Activated CD8-positive, alpha-beta memory T cell treated with anti-CD3 and anti-CD28 coated beads for 1 hour (primary cell): ENCODE measurements at places on chromosomes 5 and 9.

DNA sequence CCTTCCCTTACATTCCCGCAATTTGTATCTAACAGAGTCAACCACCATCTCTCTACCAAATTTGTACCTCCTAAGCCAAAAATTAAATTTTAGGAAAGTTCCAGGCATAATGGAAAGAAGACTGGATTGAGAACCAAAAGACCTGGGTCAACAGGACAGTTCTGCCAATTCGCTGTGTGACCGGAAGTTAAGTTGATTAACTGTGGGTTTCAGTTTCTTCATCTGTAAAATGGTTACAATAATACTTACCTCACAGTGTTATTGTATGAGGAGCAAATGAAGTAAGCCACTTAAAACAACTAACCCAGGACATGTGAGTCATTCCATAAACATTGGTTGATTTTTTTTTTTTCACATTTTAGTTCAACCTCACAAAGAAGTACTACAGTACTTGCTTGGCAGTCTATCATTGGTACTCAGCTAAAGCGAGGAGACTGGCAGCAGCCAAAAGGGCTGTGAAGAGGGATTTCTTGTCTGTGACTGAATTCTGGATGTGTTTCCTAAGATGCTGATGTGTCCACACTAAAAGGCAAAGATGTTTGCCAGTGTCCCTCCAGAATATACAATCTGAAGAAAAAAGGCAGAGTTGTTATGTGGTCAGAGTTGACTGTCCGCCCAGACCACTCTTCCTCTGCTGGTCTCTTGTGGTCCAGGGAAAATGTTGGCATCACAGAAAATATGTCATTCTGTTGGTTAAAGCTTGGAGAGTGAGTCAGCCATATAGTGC lies 198.6 kb downstream of the TLE1 start:
- DNase-seq: no peak

DNA sequence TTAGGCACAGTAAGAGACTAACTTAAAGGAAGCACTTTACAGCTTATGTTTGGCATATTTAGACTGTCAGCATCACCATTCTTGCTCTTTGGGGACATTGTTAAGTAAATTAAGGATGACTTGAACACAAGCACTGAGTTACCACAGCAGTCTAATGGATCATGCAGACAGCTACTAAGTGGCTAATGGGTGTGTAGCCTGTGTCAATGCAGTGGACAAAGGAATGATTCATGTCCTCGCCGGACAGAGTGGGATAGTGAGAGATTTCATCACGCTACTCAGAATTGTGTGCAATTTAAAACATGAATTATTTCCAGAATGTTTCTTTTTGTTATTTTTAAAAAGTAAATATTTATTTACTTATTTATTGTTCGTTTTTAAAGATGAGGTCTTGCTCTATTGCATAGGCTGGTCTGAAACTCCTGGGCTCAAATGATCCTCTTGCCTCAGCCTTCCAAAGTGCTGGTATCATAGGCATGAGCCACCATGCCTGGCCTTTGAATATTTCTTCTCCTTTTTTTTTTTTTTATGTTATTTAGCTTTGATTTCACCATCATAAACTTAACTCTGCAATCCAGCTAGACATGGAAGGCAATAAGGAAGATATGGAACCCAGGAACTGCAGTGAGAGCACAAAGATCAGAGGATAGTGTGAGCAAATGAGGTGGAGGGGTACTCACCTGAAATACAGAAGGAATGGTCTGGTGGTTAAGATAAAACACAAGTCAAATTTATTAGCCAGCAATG lies 53.0 kb upstream of the KLF4 start:
- no peak for DNase-seq

- no peak for DNase-seq
These were observed 83.8 kb upstream of the STC2 start for GRCh38 chr5:173411791-173412555.

DNA sequence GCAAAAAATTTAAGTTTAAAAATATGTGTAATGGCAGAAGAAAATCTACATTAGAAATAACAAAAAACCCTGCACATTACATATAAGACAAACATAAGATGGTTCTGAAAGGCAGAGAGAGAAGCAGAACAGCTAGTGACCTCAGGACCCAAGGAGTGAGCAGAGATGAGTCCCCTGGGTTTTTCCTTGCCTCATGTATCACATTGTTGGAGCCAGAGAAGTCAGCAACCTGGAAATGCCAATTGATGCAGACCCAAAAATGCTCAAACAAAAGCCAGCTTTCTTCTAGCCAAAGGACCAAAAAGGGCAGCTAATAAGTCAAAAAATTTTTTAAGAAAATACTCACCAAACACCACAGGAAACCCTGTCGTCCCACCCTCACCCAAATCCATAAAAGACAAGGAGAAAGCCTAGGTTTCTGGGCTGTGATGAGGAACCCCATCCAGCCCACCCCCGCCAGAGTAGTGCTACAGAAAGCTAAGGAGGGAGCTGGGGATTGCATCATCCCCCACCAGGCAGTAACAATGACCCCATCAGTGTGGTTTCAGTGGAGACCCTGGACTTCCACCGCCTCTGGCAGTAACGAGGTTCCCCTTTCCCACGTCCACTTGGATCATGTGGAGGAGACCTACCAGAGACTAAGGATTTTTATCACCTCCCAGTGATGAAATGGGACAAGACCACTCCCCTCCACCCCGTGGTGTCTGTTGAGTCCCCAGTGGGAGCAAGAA lies 17.6 kb downstream of the DENND1A start:
- DNase-seq: no peak

DNA sequence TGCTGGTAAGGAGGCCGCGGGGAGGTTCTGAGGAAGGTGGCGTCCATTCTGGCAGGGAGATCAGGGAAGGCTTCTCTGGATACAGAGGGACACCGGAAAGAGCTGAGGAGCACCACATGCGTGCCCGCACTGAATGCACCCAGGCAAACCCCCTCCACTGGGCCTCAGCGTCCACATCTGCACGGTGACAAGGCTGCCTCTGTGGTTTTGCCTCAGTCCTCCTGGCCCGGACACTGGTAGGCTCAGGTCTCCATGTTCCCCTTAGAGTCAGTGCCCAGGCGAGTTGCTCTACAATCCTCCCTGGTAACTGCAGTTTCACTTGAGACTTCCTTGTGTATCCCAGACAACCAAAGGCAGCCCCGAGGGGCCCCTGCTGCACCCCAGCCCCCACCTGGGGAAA lies 173.3 kb downstream of the MELK start:
- no peak for DNase-seq

GRCh38 chr5:142263346-142263745 lies 61.5 kb downstream of the SPRY4 start:
- no peak for DNase-seq

DNA sequence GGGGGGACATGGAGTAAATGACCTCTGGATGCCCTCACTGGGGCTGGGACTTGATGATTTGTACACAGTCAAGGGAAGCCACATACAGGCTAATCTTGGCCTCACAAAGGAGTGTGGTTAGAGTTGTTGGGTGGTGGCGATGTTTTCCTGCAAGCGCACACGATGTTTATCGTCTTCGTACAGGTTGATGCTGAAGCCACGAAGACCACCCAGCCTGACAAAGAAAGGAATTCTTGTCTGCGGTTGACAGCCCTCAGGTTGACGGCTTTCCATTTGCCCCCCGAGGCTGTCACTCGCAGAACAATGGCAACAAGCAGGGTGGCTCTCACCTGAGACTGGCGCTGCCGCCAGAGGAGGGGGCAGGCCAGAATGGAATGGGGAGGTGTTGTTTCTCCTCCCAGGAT lies 14.1 kb upstream of the XPA start:
- no peak for DNase-seq

- no peak for DNase-seq
These were observed 356.2 kb upstream of the NUDT12 start for GRCh38 chr5:103918668-103919367.

- DNase-seq: no peak
These were observed 511.3 kb downstream of the TLR4 start for GRCh38 chr9:118215549-118215948.

- no peak for DNase-seq
These were observed 55.3 kb downstream of the TRPC7 start for GRCh38 chr5:136309932-136310598.

- no peak for DNase-seq
These were observed 334.0 kb upstream of the PTPRD start for GRCh38 chr9:10946676-10947410.

GRCh38 chr9:131677444-131678180 lies 62.3 kb downstream of the RAPGEF1 start:
- no peak for DNase-seq

- no peak for DNase-seq
These were observed 100.1 kb downstream of the KCNIP1 start for GRCh38 chr5:170603578-170604565.

DNA sequence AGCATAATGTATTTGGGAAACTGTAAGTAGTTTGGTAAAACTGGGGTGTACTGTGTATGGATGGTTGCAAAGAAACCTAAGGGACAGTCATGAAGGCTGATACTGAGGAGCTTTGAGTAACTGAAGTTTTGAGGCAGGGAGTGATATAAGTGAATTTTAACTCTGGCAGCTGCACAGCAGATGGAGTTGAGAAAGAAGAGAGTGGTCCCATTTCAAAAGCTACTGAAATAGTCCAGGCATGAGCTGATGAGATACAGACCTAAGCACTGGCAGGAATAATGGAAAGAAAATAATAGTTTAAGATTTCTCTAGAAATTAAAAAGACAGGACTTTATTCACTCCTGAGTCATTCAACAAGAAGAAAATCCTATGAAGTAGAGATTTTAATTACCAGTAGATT lies 232.0 kb downstream of the CHSY3 start:
- DNase-seq: no peak

- no peak for DNase-seq
These were observed 1244.1 kb upstream of the ACO1 start for GRCh38 chr9:31140316-31140715.

GRCh38 chr5:83555263-83555662 lies 83.7 kb downstream of the VCAN start:
- DNase-seq: no peak

DNA sequence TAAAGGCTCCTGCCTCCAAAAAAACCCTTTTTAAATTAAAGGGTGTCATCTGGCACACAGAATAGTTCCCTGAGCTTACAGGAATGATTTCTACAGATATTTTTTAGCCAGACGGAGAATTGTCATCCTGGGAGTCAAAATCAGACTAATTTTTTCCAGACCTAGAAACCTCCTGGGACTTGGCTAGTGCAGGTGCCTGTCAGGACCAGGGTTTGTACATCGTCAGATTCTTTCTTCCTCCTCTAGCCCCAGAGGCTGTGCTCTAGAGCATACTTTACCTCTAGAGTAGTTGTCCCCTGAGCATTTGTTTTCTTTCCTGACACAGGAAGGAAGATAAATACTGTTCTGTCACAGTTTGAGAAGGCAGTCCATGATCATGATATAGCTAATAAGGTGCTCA lies 52.5 kb downstream of the RAB3C start:
- DNase-seq: no peak

DNA sequence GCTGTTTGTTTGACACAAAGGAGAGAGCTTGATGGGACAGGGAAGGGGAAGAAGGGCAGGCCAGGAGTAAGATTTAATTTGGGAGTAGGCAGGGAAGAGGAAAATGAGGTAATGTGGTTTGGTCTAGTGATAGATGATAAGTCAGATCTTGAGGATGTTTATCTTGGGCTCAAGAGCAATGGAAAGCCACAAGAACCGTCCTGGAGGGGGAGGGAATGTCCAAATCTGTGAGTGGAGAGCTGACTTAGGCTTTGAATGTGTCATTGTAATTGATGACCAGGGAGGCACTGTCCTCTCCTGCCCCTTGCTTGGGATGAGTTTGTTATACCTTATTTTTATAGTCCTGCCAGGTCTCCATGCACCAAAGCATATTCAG lies 37.5 kb downstream of the MAMDC2 start:
- DNase-seq: no peak

DNA sequence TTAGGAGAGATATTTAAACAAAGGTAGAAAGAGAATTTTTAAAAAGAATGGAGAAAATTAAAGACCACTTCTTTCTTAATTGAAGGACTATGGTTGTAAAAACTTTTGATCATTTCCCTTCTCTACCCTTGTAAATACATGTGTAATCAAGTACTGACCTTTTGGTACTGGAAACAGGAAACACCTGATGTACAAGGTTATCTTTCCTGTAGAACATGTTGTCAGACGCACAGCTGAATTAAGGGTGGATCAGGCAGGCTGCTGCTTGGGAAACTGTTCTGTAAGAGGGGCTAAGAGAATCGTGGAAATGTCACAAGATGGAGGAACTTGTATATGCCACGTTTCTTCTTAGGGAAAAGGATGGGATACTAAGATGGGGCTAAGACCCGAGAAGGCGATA lies 341.6 kb downstream of the ZNF608 start:
- DNase-seq: no peak

GRCh38 chr9:133944746-133945135 lies 47.4 kb downstream of the VAV2 start:
- no peak for DNase-seq

GRCh38 chr5:115962565-115963402 lies 509 bp downstream of the LVRN start:
- DNase-seq: no peak

DNA sequence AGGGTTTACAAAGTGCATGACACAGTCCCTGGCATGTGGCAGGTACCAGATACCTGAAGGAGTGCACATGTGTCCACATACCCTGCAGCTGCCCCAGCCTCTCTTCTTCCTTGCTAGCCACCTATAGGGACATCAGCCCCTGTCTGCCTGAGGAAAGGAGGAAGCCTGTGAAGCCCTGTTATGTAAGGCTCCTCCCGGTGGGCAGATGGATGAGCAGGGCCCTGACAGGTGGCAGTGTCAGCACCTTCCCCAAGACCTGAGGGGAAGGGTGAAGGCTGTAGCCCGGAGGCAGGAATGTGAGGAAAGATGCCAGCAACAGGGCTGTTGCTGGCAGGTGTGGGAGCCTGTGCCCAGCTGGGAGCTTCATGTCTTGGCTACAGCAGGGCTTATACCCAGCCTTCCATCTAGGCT lies 21.7 kb downstream of the TCF7 start:
- no peak for DNase-seq

DNA sequence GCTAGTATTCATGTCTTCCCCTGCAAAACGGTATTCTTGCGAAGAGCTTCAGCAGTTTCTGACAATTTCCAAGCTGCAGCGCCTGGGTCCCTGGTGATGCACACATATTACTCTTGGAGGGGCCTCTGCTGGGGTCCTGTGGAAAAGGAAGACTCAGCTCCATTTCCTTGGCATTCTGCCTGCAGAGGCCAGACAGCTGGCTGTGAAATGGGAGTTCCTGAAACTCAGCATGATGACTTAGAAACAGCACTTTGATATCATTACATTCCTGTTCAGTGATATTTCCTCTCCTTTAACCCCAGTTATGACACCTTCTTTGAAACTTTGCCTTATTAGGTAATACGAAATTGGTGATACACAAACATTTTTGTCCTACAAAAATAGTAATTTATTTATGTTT lies 98.5 kb downstream of the APBA1 start:
- DNase-seq: no peak
